ENCODE measurements at places on chromosomes 4 and X. TPM values are rescaled to one million over a fixed set of nuclear protein-coding genes. Genes with fewer than 3 reads are reported as not detected.

Gene TLR2
- 0.53 TPM for total RNA-seq

Gene IGFBP7
- total RNA-seq = not detected

GRCh38 chr4:144421839-144422565, 224.0 kb upstream of the HHIP start:
- H3K4me3 ChIP-seq = no peak overlapping the region
- DNase-seq = no peak
- no peak overlapping the region for H3K27ac ChIP-seq

DNA sequence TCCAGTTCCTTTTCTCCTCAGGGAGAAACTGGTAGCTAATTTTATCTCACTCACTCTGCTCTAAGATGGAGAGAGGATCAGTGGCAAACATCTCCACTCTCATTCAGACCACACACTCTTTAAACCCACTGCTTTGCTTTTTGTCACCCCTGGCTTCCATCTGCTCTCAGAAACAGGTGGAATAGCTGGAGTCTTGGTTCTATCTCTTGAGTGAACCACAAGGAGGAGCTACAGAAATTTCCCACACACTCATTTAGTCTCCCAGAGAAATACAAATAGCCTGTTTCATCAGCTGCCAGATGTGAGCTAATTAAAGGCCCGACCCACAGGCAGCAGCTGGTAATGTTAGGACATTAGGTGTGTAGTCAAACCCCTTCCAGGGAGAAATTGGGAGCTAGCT, 96.6 kb downstream of the STPG2 start:
- no peaks in the 10 kb centered on the region for H3K27me3 ChIP-seq
- no peak for DNase-seq
- no peaks in the 10 kb centered on the region for H3K36me3 ChIP-seq
- H3K4me3 ChIP-seq = no peak overlapping the region

- H3K27ac ChIP-seq = no peak overlapping the region
- DNase-seq = no peak
- no peak overlapping the region for H3K4me3 ChIP-seq
- no peaks in the 10 kb centered on the region for H3K27me3 ChIP-seq
Measured at GRCh38 chr4:87032884-87033533, 98.2 kb downstream of the AFF1 start.

GRCh38 chr4:41750626-41751448, 2.3 kb upstream of the PHOX2B start:
- H3K36me3 ChIP-seq = no peaks in the 10 kb centered on the region
- H3K27me3 ChIP-seq = peaks cover 23% of the 10 kb centered on the region
- H3K27ac ChIP-seq = no peak overlapping the region
- no peak for DNase-seq
- no peaks in the 10 kb centered on the region for H3K4me1 ChIP-seq

DNA sequence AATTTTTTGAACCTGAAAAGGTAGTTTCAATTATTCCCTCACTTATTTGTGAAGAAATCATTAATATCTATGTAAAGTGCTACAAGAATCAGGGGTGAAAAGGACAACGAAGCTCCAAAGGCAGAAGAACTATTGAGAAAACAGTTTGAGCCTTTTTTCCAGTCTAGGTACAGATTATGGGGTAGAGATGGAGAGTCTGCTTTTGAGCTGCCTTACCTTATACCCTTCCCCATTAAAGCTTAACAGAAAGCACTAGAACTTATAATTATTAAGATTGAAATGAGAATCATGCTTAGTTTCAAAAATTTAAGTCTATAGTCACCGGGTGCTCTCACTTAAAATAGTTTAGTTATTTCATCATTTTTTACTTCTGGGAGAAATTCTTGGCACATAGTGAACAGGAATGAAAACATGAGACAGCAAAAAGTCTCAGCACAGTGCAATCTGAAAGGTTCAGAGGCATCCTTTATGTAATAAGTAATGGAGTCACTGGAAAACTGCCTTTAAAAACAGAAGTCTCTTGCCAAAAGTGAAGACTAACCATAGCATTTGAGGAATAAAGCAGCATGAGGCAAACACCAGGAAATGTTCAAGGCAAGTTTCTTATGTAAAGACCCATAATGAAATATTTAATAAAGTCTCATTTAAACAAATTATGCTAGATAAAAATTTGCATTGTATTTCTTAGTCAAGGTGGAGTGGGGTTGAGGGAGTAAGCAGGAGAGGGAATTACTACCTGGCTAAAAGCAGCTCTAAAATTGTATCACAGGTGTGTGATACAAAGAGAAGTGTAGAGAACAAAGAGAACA, 5.1 kb upstream of the DCLK2 start:
- DNase-seq = no peak
- H3K27me3 ChIP-seq = peaks cover 15% of the 10 kb centered on the region
- H3K36me3 ChIP-seq = no peaks in the 10 kb centered on the region
- H3K27ac ChIP-seq = no peak overlapping the region
- H3K4me3 ChIP-seq = no peak overlapping the region

DNA sequence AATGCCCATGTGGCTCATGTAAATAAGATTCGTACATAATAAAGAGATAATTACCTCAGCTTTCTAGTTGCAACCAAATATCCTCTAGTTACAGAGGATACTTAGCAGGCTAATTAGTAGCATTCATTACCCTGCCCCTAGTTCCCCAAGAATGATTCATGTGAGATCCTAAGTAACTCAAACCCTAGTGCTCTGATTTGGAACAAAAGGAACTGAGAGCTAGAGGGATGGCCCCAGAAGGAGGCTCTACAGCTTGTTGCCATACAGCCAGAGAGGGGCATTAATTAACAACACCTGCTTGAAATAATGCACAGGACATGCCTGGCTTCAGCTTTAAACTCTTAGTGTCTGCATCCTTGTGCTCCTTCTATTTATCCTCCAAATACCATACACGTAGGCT, 32.6 kb upstream of the CBR4 start:
- H3K4me3 ChIP-seq = no peak overlapping the region
- no peak overlapping the region for H3K27ac ChIP-seq
- H3K36me3 ChIP-seq = no peaks in the 10 kb centered on the region
- no peak for DNase-seq
- H3K4me1 ChIP-seq = no peaks in the 10 kb centered on the region

DNA sequence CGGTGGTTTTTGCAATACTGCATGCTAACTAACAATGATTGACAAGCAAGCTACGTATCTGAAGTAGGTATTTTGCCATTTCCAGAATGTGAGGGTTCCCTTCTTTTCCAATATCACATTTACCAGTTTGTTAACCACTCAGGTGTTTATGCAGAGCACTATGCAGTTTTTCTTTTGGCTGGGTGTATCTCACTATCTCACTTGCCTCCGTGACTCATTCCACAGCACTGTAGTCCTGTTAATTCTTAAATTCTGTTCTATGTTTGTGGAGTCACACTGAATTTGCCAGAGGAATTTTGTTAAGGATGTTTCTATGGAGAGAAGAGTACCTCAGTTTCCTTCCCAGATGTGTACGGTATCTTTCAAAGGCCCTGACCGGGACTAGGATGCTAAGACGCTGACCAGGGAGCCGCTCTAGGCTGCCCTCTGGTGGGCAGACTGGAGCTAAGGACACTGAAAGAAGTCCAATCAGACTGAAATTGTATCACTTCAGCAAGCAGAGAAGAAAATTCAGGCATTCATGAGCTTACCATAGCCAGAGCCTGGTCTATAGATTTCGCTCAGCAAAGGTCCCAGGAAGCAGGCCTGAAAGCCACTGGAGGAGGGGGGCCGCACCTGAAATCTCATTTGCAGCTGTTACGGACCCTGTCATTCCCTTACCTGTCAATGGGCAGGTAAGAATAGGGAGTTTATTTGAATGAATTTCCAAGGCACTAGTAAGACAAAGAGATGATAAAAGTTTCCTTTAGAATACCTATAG, 388.4 kb upstream of the SPOCK3 start:
- H3K36me3 ChIP-seq = no peaks in the 10 kb centered on the region
- H3K4me3 ChIP-seq = no peak overlapping the region
- H3K27ac ChIP-seq = no peak overlapping the region
- no peaks in the 10 kb centered on the region for H3K4me1 ChIP-seq
- DNase-seq = no peak
- H3K27me3 ChIP-seq = no peaks in the 10 kb centered on the region

- peaks cover 73% of the 10 kb centered on the region for H3K4me1 ChIP-seq
- no peak overlapping the region for H3K27ac ChIP-seq
- no peak for DNase-seq
- no peaks in the 10 kb centered on the region for H3K27me3 ChIP-seq
- H3K4me3 ChIP-seq = no peak overlapping the region
- no peaks in the 10 kb centered on the region for H3K36me3 ChIP-seq
Measured at GRCh38 chr4:42643685-42644084, 13.2 kb downstream of the ATP8A1 start.

DNA sequence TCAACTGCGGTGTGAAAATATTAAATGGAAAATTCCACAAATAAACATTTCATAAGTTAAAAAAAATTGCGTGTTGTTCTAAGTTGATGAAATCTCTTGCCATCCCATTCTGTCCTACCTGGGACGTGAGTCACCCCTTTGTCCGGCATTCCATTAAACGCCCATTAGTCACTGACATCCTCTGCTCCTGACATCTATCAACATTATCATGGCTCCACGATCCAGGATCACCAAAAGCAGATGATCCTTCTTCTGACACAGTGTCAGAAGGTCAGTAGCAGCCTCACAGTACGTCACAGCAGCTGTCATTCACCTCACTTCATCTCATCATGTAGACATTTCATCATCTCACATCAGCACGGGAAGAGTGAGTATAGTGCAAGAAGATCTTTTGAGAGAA, 125.7 kb downstream of the ZNF827 start:
- DNase-seq = no peak
- no peak overlapping the region for H3K4me3 ChIP-seq
- no peaks in the 10 kb centered on the region for H3K36me3 ChIP-seq
- no peaks in the 10 kb centered on the region for H3K4me1 ChIP-seq

- H3K4me1 ChIP-seq = no peaks in the 10 kb centered on the region
- H3K36me3 ChIP-seq = no peaks in the 10 kb centered on the region
- H3K4me3 ChIP-seq = no peak overlapping the region
- no peak for DNase-seq
- H3K27ac ChIP-seq = no peak overlapping the region
- H3K27me3 ChIP-seq = peaks cover 4% of the 10 kb centered on the region
Measured at GRCh38 chr4:7382634-7383014, 52.1 kb downstream of the PSAPL1 start.

DNA sequence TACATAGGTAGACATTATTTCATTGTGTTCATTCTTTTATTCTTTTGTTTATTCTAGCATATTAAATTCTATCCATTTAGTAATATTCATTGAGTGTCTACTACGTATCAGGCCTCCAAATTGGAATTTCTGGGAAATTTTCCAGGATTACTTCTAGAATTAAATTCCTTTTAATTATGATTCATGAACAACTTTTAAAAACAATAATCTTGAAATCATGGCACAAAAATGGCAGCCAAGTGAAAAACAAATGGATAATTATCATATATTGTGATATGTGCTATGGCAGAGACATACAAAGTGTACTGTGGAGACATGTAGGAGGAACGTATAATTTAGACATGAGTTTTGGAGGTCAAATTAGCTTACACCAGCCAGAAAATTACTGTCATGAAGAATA, 868.5 kb downstream of the FAT4 start:
- no peaks in the 10 kb centered on the region for H3K4me1 ChIP-seq
- no peaks in the 10 kb centered on the region for H3K36me3 ChIP-seq
- DNase-seq = no peak
- H3K4me3 ChIP-seq = no peak overlapping the region

DNA sequence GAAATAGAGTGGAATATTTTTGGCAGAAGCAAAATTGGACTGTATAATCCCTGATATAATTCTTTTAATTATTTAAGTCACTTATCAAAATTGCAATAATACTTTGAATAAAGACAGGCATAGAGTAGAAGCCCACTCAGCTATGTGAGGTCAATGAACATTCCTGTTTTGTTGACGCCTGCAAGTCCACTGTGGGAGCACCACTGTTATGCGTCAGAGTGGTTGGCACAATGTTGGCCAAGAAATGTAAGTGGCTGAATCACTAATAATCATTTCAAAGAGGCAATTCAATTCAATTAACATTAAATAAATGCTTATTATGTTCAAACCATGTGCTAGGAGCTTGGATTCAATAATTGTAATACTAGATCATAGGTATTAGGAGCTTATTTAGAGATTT, 221.0 kb downstream of the SPCS3 start:
- H3K36me3 ChIP-seq = no peaks in the 10 kb centered on the region
- no peak overlapping the region for H3K27ac ChIP-seq
- no peaks in the 10 kb centered on the region for H3K27me3 ChIP-seq
- H3K4me3 ChIP-seq = no peak overlapping the region
- no peaks in the 10 kb centered on the region for H3K4me1 ChIP-seq

DNA sequence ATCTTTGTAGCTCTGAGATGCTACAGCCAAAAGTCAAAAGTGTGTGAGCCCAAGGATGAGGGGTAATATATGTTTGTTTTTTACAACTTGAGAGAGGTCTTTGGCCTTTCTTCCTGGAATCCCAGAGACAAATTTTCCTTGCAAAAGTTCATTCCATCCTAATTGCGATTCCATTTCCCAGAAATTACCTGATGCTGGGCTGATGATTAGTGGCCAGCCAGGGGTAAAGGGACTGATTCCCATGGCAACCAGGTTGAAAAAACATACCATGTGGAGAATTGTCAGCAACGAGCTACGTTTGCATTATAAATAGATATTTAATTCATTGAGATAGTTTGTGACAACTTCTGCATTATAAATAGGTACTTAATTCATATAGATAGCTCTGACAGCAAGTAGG, 17.8 kb downstream of the IGSF1 start:
- H3K4me1 ChIP-seq = no peaks in the 10 kb centered on the region
- no peak for DNase-seq
- H3K27ac ChIP-seq = no peak overlapping the region
- no peaks in the 10 kb centered on the region for H3K27me3 ChIP-seq
- H3K36me3 ChIP-seq = no peaks in the 10 kb centered on the region
- H3K4me3 ChIP-seq = no peak overlapping the region

Gene CXorf65
- total RNA-seq = 11.0 TPM

Gene MSANTD1
- 0.46 TPM for total RNA-seq

- H3K27me3 ChIP-seq = no peaks in the 10 kb centered on the region
- H3K4me1 ChIP-seq = no peaks in the 10 kb centered on the region
- H3K27ac ChIP-seq = no peak overlapping the region
- DNase-seq = no peak
- no peaks in the 10 kb centered on the region for H3K36me3 ChIP-seq
Measured at GRCh38 chr4:123346330-123346940, 50.2 kb upstream of the SPRY1 start.

GRCh38 chr4:109164011-109164410, 138.4 kb downstream of the COL25A1 start:
- no peaks in the 10 kb centered on the region for H3K4me1 ChIP-seq
- no peaks in the 10 kb centered on the region for H3K36me3 ChIP-seq
- H3K27ac ChIP-seq = no peak overlapping the region
- no peak for DNase-seq
- no peaks in the 10 kb centered on the region for H3K27me3 ChIP-seq

Data from CD8-positive, alpha-beta memory T cell (primary cell).